Upper lobe of left lung (tissue), 6 donors: ENCODE measurements at places on chromosomes 12 and 14. TPM values are rescaled to one million over a fixed set of nuclear protein-coding genes. Genes with fewer than 3 reads are reported as not detected.

DNA sequence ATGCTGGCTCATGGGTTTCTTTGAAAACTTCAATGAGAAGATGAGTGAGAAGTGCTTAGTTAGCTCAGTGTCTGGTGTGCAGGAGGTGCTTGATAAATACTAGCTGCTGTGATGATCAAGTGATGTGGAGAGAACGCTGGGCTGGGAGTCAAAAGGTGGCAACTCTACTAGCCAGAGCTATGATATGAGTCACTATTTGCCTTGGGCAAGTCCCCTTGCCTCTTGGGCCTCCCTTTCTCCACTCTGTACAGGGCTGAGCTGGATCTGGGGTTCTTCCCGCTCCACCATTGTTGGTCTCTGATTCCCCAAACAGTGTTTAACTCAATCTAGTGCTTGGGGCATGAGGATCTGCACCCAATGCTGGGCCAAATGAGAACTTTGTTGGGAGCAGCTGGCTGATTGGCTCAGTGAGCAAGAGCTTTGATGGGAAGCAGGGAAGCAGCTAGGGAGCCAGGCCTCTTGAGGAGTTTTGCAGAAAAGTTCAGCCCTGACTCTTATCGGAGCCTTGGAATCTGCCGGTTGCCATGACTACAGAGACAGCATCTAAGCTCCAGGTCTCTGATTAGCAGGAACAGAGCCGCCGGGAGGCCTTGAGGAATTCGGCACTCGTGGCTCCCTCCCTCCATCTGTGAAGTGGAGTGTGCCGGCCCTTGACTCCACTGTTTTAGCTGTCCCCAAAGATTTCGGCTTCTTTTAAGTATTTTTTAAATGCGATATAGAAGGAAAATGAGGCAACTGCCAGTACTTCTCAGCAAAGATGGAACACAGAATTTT lies 82.1 kb upstream of the HSPB8 start:
- no peaks in the 10 kb centered on the region for H3K4me1 ChIP-seq
- no peaks in the 10 kb centered on the region for H3K27me3 ChIP-seq
- no peak overlapping the region for H3K27ac ChIP-seq
- H3K4me3 ChIP-seq, result no peak overlapping the region
- no peak for DNase-seq
- H3K36me3 ChIP-seq, result no peaks in the 10 kb centered on the region

GRCh38 chr12:122999986-123000420 lies 19.5 kb downstream of the ARL6IP4 start:
- H3K4me3 ChIP-seq, result no peak overlapping the region
- no peak for DNase-seq
- no peaks in the 10 kb centered on the region for H3K4me1 ChIP-seq
- no peaks in the 10 kb centered on the region for H3K27me3 ChIP-seq
- no peak overlapping the region for H3K27ac ChIP-seq

- H3K27ac ChIP-seq, result no peak overlapping the region
- no peaks in the 10 kb centered on the region for H3K36me3 ChIP-seq
- no peaks in the 10 kb centered on the region for H3K4me1 ChIP-seq
- no peak overlapping the region for H3K4me3 ChIP-seq
Observed at GRCh38 chr12:25800101-25800500, 158.4 kb upstream of the RASSF8 start.

DNA sequence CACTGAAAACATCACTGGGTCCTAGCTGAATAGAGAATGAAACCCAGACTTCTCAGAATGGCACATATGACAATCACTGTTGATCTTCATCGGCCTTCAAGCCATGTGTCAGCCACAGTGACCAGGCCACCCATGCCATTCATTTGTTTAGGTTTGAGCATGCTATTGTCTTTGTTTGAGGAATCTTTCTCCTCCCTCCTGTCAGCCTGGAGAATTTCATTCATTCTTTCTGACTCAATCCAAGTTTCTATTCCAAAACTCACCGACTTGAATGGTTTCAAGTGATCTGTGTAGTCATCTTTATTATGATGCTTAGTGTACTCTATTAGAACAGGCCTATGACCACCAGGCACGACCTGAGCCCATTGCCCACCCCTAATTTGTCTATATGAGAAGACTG lies 106.3 kb downstream of the ETNK1 start:
- H3K4me1 ChIP-seq, result no peaks in the 10 kb centered on the region
- DNase-seq, result no peak
- H3K4me3 ChIP-seq, result no peak overlapping the region
- no peak overlapping the region for H3K27ac ChIP-seq
- H3K36me3 ChIP-seq, result no peaks in the 10 kb centered on the region

GRCh38 chr12:72234886-72235285 lies 37.3 kb upstream of the TRHDE start:
- H3K27ac ChIP-seq, result no peak overlapping the region
- no peak overlapping the region for H3K4me3 ChIP-seq
- H3K27me3 ChIP-seq, result no peaks in the 10 kb centered on the region
- no peaks in the 10 kb centered on the region for H3K4me1 ChIP-seq
- no peak for DNase-seq

Gene ASPG
- 7.4 TPM for total RNA-seq

Gene FGF6
- total RNA-seq, result not detected
